A172 (cell line): ENCODE measurements at places on chromosomes 1 and 21.
A peak's percentile ranks its signal among the peaks of the same experiment; 100 is the strongest.

DNA sequence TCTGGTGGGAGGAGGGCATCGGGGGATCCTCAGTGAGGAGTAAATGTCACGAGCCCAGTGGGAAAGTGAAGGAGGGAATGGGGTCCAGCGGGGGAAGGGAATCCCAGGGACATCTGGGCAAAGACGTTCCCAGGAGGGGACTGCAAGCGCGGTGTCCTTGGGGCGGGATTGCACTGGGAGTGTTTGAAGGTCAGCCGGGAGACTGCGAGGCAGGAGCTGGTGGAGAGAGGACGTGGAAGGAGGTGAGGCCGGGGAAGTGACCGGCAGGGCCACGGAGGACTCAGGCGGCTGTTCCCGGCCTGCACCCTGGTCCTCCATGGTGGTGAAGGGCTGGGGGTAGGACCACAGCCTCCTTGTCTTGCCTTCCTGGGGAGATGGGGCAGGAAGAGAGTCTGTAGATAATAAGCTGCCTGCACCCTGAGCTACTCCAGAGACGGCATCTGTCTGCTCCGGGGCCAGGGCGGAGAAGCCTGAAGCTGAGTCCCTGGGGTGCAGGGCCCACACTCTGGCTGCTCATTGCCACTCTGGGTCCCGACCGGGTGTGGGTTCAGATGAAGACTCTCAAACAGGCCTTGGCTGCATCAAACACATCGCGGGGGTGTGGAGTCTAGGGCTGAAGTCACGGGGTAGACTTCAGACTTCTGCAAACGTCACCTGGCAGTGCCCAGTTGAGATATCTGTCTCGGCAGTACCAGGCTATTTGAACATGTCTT, 264.8 kb downstream of the CAMTA1 start:
- DNase-seq = no peak

- DNase-seq = peak; percentile 11
Measured at GRCh38 chr1:20615946-20616846, 17.1 kb upstream of the PINK1 start.

DNA sequence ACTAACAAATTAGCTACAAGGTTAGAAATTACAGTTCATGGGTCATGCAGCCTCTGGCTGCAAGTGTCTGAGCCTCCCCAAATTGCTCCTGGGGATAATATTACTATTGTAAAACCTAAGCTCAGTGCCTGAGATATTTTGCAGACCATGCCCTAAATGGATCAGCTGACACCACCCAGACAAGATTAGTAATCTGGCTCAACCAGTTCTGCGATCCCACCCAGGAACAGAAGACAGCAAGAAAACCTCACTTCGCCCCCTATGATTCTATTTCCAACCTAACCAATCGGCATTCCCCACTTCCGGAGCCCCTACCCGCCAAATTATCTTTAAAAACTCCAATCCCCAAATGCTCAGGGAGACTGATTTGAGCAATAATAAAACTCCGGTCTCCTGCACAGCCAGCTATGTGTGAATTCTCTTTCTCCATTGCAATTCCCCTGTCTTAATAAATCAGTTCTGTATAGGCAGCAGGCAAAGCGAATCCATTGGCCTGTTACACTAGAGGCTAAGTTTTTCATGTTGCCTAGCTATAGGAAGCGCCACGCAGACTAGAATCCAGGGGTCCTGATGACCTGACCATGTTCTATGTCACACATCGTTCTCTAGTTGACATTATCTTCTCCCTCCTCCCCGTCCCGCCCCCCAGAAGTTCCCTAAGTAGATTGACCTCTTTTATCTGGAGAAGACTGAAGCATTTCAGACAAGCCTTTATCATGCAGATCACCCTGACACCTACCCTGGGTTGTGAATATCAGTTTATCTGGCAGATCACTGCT, 22.4 kb upstream of the ZFYVE9 start:
- DNase-seq = no peak

DNA sequence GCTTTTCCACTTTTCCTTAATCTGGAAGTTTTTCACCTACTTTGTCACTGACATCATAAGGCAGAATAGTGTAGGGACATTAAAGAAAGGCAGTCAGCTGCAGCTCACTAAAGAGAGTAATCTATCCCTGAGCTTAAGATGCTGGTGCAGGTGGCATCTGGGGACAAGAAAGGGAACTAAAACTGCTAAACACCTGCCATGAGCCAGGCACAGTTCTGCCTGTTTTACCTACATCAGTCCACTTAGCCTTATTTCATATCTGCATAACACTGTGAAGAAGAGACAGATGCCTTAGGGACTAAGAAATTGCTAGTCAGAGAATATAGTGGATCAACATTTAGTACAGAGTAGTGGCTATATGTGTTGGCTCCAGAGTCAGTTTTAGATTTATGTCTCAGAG, 88.1 kb downstream of the GPATCH2 start:
- no peak for DNase-seq

- no peak for DNase-seq
Measured at GRCh38 chr1:47921935-47922415, 75.2 kb downstream of the TRABD2B start.

- peak; percentile 60 for DNase-seq
Measured at GRCh38 chr21:32475162-32475812, 62.8 kb downstream of the EVA1C start.

- DNase-seq = peak; percentile 93
Measured at GRCh38 chr21:46635324-46636180, at the start of gene PRMT2. Gene PRMT2, plus strand, starts transcription at chr21:46635674. Its CDS starts 1,278 bp downstream, at chr21:46636952.

- DNase-seq = no peak
Measured at GRCh38 chr1:229037806-229038405, 233.0 kb upstream of the RAB4A start.

GRCh38 chr1:189616893-189617292, 860.8 kb downstream of the BRINP3 start:
- peak; percentile 84 for DNase-seq
